Neural crest cell (in vitro differentiated cells): ENCODE measurements at places on chromosomes 5 and 9.

- no peak for DNase-seq
Observed at GRCh38 chr9:95766906-95767305, 108.6 kb upstream of the ERCC6L2 start.

DNA sequence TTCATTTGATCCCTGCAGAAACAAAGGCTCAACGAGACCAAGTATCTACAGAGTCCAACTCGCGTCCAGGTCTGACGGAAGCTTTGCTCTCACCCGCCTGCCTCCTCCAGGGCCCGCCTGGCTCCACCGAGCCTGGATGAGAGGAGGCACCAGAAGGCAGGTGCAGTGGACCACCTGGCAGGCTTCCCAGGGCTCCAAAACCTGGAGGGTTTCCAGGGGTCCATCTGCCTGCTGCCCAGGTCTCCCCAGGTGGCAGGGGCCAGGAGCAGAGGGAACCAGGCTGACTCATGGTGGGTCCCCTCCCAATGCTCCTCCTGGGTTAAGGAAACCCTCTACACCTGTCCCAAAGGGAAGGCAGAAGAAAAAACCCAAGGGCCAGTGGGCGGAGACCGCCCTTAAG, 59.5 kb downstream of the VAV2 start:
- no peak for DNase-seq

GRCh38 chr5:73419117-73419464, 29.5 kb downstream of the FOXD1 start:
- no peak for DNase-seq

GRCh38 chr5:96509721-96510350, 76.8 kb upstream of the PCSK1 start:
- no peak for DNase-seq

DNA sequence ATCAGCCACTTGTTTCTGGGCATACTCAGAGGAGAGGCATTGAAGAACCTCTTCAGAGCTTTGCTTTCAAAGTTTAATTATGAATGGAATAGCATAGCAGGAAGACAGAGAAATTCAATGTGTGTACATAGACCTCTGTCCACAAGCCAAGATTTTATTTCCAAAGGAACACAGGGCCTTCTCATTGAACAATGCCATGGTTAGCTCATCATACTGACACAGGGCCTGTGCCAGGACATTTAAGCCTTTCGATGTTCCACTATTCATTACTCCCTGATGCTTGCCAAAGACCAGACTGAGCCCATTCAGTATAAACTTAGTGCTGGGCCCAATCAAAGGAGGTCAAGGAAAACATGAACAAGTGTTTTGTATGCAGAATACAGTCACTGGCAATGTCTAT, 280.8 kb downstream of the FBXL17 start:
- DNase-seq, result no peak

DNA sequence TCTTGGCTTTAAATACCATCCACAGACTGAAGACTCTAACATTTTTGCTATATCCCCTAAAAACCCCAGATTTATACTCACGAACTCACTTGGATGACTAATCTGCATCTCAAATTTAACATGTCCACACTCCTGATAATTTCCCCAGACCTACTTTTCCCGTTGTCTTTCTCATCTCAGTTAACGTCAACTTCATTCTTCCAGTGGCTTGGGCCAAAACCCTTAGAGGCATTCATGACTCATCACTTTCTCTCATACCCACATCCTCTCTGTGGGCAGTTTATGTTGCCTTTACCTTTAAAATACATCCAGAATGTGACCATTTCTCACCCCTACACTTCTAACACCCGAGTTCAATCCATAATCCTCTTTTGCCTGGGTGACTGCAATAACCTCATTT, 96.7 kb downstream of the EDIL3 start:
- DNase-seq, result no peak

DNA sequence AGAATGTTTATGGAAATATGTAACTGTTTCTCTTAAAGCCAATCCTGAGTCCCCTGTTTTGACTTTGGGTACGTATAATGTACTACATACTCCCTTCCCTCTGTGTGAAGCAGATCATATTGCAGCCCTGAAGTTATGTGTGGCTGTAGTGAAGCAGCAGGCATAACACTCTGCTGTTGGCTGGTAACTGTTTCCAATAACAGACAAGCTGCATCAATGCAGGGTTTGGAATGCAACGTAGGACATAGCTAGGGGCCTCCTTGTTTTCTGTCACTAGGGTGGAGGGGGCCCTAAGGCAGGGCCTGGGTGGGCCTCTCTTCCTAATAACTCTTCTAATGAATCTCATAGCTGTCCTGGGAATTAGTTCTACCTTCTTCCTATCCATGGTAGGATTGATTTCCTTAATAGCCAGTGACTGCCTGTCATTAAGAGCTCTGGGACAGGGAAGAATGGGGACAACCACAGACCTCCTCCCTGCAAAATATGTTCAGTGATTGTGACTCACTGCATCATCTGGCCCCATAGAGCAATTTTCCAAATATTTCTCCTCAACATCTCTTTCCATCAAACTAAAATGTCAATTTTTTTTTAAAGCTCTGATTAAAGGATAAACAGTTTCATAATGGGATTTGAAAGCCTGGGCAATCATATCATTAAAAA, 129.6 kb upstream of the HMHB1 start:
- no peak for DNase-seq

DNA sequence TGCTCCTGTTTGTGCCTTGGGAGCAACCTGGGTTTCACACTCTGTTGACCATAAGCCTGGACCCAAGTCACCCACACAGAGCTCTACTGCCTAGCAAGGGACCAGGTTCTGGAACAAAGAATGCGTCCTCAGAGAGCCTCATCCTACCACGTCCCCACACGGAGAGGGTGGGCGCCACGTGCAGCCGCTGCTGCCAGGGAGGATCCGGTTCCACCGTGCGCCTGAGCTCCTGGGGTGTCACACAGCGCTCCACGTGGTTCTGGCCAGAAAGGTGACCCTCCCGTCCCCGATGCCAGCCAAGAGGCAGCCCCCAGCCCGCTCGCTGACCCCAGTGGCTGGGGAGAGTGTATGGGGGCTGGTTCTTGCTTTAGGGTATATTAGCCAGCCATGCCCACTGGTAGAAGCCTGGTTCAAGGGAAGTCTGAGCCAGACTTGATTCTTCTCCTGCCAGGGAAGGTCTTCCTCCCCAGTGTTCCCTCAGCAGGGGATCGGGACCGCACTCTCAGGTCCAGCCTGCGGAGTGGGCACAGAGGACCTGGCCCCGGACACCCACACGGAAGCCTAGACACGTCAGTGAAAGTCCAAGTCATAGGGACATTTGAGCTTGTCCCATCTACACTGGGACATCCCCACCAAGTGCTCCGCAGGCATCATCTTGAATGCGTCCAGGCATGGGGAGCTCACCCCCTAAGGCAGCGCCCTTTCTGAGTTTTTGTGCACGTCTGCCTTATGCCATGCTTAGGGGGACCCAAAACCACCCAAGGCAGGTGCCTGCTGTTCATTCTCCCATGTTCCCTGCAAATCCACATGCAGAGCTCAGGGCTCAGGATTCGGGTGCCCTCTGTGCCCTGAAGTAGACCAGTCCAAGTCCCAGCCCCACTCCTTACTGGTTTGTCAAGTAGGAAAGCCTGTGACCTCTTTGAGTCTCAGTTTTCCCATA, 2.4 kb downstream of the FCN1 start:
- DNase-seq, result no peak

DNA sequence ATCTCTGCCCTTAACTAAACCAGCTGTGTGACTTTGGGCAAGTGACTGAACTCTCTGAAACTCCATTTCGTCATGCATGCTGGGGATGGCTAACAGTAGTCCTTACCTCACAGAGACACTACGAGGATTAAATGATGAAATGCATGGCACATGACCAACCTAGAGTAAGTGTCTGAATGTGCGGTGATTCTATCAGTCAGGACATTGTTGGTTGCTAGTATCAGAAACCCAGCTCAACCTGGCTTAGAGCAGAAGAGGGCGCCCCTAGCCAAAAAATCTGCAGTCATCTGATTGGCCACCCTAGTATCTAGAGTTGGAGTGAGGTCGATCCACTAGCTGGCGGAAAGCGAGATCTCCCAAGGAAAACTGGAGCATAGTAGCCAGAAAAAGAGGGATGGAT, 25.2 kb downstream of the NEURL1B start:
- no peak for DNase-seq

DNA sequence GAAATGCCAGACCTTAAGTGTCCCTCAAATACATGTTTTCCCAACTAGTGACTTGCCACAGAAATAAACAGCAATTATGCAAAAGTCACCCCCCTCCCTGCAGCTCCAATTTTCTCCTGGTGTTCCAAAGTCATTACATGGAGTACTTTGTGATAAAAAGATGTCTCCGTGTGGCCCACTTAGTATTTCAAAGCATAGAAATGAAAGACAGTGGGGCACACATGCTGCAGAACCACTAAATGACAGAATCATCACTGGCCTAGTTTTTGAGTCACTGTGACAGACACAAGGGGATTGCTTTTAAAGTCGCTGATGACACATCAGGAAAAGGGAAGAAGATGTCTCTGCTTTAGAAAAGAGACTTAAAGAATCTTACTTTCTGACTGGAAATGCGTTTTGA, 323.4 kb downstream of the PSAT1 start:
- no peak for DNase-seq

DNA sequence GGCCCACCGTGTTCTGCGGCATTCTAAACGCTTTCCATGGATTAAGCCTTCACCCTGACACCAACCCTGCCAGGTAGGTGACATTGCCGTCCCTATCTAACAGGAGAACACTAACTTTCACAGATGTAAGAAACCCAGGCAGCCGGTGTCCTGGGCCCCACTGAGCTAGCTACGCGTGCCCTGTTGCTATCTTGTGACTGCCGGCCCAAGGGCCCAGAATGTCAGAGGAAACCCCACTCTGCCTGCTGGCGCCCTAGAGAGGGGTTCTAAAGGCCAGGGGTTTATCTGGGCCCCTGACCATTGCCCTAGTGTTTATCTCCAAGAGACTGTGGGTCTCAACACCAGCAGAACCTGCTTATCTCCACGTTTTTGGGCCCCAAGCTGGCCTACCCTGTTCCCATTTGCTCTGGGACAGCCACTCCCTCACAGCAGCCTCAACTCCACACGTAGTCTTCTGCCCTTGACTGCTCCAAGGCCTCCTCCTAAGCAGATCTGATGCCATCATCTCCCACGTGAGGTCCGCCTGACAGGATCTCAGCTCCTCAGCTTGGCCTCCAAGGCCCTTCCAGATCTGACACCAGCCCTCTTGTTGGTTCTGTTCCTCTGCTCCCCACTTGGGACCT, 18.1 kb upstream of the ZBTB34 start:
- DNase-seq, result no peak

GRCh38 chr9:109497226-109498153, 617 bp downstream of the PTPN3 start:
- DNase-seq, result no peak
